ENCODE measurements at places on chromosomes 3 and 15.

- no peak for DNase-seq
These were observed 1.3 kb downstream of the GOLGA8A start for GRCh38 chr15:34436126-34436955.

DNA sequence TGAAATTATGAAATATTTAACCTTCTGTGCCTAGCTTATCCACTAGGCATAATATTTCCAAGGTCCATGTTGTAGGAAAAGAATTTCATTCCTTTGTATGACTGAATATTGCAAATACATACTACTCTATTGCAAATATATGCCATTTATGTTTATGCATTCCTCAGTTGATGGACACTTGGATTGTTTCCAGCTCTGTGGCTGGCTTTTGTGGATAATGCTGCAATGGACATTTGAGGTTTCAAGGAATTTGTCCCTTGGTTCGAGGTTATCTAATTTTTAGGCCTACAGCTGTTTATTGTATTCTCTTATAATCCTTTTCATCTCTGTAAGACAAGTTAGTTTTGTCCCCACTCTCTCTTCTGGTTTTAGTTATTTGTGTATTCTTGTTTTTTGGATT lies 7.7 kb upstream of the AADACL2 start:
- DNase-seq = no peak

- no peak for DNase-seq
These were observed 20.2 kb upstream of the MITF start for GRCh38 chr3:69718866-69719586.

DNA sequence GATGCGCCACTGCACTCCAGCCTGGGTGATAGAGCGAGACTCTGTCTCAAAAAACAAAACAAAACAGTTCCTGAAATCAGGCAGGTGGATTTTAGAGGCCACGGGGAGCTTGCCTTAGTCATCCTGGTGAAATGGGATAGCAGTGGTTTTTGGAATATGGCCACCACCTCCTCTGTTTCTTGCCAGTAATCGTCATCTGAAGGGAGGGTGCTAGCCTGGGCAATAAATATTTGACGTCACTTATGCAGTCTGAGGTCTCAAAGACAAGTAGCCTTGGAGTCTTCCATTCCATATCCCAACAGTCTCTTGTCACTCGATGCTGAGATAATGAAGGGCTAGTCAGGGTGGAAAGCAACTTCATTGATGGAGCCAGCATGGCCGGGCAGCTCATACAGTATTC lies 55.2 kb downstream of the KCNAB1 start:
- DNase-seq = no peak

GRCh38 chr3:148884261-148884660 lies 19.2 kb downstream of the CPA3 start:
- no peak for DNase-seq

DNA sequence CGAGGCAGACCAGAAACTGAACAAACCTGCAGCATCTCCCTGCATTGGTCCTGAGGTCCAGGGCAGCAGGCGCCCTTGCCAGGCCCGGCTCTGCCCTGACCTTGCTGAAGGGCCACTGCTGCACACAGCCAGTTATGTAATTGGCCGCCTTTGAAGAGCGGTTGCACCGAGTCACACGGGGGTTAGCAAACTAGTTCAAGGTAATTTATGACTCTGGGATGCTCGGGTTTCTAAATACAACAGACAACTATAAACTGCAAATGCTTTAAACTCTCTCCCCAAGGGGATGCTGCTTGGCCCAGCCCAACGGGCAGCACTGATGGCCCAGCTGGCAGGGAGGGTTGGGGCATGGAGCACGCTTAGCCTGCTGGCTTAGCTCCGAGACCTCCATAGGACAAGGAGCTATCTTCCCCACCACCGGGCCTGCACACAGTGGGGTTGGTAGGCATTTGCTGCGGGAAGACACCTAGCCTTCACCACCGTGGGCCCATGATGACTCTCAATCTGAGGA lies 60.3 kb upstream of the IQSEC1 start:
- DNase-seq = no peak

DNA sequence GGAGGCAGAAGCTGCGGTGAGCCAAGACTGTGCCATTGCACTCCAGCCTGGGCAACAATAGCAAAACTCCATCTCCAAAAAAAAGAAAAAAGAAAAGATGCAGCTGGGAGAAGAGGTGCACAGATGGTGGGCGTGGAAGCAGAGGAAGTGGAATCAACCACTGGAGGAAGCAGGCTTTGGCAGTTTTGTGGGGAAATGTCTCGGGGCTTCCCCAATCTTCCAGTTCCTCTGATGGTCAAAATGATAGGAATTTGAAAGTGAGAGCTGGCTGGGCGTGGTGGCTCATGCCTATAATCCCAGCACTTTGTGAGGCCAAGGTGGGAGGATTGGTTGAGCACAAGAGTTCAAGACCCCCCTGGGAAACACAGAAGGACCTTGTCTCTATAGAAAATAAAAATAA lies 48.1 kb upstream of the SMAD3 start:
- no peak for DNase-seq

- no peak for DNase-seq
These were observed 121.6 kb upstream of the LMOD3 start for GRCh38 chr3:69244039-69244438.

GRCh38 chr15:56817321-56818080 lies 84.2 kb upstream of the ZNF280D start:
- no peak for DNase-seq

GRCh38 chr3:153601374-153601853 lies 439.4 kb downstream of the RAP2B start:
- no peak for DNase-seq
